Central memory CD8-positive, alpha-beta T cell (primary cell): ENCODE measurements at places on chromosomes 3 and 15.
A peak's percentile ranks its signal among the peaks of the same experiment; 100 is the strongest.

GRCh38 chr3:111548092-111548491 lies 6.1 kb downstream of the CD96 start:
- H3K4me3 ChIP-seq: no peak overlapping the region
- H3K27me3 ChIP-seq: no peaks in the 10 kb centered on the region
- H3K36me3 ChIP-seq: peaks cover 29% of the 10 kb centered on the region
- DNase-seq: no peak
- no peak overlapping the region for H3K27ac ChIP-seq

DNA sequence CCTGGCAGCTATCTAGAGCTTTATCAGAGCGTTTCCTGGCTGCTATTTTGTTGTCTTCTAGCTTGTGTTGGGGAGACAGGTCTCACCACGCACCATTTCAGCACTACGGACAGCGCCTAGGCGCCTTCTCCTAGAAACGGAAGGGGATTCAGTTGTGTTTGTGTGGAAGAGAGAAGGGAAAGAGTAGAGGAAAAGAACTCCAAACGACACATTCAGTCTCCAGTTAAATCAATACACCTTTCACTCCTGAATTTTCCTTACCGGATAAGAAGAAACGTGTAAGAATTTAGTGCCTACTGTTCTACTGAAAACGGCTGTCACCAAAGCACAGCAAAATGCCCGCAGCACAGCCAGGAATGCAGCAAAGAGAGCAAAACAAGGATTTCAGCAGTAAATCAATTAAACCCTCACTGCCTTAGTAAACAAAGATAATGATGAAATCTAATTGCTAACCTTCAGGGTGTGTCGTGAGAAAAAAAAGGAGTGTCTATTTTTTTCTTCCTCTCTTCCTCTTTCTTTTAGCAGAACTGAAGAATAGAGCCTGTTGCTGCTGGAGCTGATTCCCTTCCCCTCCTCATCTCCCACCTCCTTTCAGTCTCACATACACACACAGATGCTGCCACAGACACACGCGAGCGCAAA lies 412 bp upstream of the CTXN2 start:
- H3K4me3 ChIP-seq: no peak overlapping the region
- peaks cover 34% of the 10 kb centered on the region for H3K27me3 ChIP-seq
- no peak overlapping the region for H3K27ac ChIP-seq

- peaks cover 8% of the 10 kb centered on the region for H3K4me1 ChIP-seq
- no peaks in the 10 kb centered on the region for H3K36me3 ChIP-seq
- DNase-seq: no peak
Measured at GRCh38 chr15:40911141-40911540, 16.9 kb downstream of the VPS18 start.

GRCh38 chr15:42094512-42094963 lies at the start of gene PLA2G4D:
Gene PLA2G4D (minus strand): TSS chr15:42094562. CDS start chr15:42094459, 103 bp downstream.
- DNase-seq: no peak
- no peaks in the 10 kb centered on the region for H3K4me1 ChIP-seq
- no peaks in the 10 kb centered on the region for H3K36me3 ChIP-seq
- no peak within 1 kb of the TSS for H3K27ac ChIP-seq

- H3K4me3 ChIP-seq: no peak overlapping the region
- DNase-seq: no peak
- H3K27ac ChIP-seq: peak overlapping the region; percentile 30
- peaks cover 21% of the 10 kb centered on the region for H3K36me3 ChIP-seq
- H3K27me3 ChIP-seq: peaks cover 3% of the 10 kb centered on the region
Measured at GRCh38 chr15:88454867-88455810, 12.0 kb downstream of the MRPL46 start.
